Neuronal stem cell (in vitro differentiated cells): ENCODE measurements at places on chromosomes 7 and 10.
A peak's percentile ranks its signal among the peaks of the same experiment; 100 is the strongest.

DNA sequence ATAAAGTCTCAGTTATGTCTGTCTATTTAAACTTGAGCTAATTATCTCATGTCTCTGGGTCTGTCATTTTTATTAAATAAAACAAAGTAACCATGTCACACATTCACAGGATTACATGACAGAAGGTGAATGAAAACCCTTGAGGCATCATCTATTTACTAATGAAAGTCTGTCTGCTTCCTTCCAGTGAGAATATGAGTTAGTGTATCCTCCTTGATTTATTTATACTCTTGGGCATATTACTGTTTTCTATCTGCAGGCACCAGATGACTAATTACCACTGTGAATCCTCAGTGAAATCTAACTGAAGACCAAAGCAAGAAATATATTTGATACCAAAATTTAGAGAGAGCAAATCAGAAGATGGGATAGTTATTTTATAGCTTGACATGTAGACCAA lies 163.7 kb downstream of the CDC14C start:
- H3K36me3 ChIP-seq: no peaks in the 10 kb centered on the region
- no peaks in the 10 kb centered on the region for H3K27me3 ChIP-seq
- no peak for DNase-seq

DNA sequence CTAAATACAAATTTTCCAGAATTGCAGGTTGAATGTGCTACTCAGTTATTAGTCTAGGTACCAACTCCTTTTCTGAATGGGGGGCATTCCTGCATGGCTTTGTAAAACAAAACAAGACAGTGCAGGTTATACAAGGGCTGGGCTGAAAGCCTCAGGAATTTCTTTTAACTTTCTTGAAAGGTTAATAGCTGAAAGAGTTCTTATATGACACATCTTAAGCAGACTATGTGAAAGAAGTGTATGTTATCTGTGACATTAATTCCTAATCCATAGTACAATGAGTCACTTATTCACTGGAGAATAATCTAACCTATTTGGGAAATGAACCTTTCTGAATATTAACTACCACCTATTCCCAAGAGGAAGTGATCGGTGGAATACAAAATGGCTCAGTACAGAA lies 115.6 kb upstream of the FAM133B start:
- DNase-seq: no peak
- no peaks in the 10 kb centered on the region for H3K36me3 ChIP-seq
- H3K27ac ChIP-seq: no peak overlapping the region
- no peaks in the 10 kb centered on the region for H3K4me1 ChIP-seq
- H3K27me3 ChIP-seq: no peaks in the 10 kb centered on the region
- no peak overlapping the region for H3K4me3 ChIP-seq

- no peaks in the 10 kb centered on the region for H3K36me3 ChIP-seq
- no peak overlapping the region for H3K27ac ChIP-seq
- no peak for DNase-seq
- no peaks in the 10 kb centered on the region for H3K27me3 ChIP-seq
These were observed 166.1 kb upstream of the TCERG1L start for GRCh38 chr10:131477457-131478121.

DNA sequence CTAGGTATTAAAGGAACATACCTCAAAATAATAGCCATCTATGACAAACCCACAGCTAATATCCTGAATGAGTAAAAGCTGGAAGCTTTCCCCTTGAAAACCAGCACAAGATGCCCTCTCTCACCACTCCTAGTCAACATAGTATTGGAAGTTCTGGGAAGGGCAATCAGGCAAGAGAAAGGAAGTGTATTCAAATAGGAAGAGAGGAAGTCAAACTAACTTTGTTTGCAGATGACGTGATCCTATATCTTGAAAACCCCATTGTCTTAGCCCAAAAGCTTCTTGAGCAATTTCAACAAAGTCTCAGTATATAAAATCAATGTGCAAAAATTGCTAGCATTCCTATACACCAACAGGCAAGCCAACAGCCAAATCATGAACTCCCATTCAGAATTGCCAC lies 131.3 kb downstream of the FANK1 start:
- no peaks in the 10 kb centered on the region for H3K27me3 ChIP-seq
- DNase-seq: no peak

DNA sequence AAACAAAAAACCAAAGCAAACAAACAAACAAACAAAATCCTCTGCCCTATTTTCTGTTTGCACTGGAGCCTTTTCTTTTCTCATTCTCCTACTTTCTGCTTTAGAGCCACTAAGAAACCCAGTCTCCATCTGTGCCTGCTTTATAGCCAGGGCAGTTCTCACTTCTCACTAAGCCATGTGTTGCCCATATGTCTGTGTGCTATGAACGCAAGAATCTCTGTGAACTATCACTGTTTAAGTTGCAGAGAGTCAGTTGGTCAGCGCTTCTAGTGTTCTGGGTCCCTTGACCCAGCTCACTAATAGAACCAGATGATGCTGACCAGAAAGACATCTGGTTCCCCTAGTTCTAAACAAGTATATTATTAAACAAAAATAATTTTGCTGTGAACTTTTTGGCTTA lies 81.4 kb downstream of the FAM185A start:
- H3K27me3 ChIP-seq: no peaks in the 10 kb centered on the region
- H3K4me3 ChIP-seq: no peak overlapping the region
- H3K4me1 ChIP-seq: no peaks in the 10 kb centered on the region
- no peak for DNase-seq
- H3K27ac ChIP-seq: no peak overlapping the region

- no peak overlapping the region for H3K27ac ChIP-seq
- no peak overlapping the region for H3K4me3 ChIP-seq
- H3K4me1 ChIP-seq: no peaks in the 10 kb centered on the region
- H3K36me3 ChIP-seq: no peaks in the 10 kb centered on the region
These were observed 19.1 kb upstream of the AKR1B1 start for GRCh38 chr7:134477954-134478353.

DNA sequence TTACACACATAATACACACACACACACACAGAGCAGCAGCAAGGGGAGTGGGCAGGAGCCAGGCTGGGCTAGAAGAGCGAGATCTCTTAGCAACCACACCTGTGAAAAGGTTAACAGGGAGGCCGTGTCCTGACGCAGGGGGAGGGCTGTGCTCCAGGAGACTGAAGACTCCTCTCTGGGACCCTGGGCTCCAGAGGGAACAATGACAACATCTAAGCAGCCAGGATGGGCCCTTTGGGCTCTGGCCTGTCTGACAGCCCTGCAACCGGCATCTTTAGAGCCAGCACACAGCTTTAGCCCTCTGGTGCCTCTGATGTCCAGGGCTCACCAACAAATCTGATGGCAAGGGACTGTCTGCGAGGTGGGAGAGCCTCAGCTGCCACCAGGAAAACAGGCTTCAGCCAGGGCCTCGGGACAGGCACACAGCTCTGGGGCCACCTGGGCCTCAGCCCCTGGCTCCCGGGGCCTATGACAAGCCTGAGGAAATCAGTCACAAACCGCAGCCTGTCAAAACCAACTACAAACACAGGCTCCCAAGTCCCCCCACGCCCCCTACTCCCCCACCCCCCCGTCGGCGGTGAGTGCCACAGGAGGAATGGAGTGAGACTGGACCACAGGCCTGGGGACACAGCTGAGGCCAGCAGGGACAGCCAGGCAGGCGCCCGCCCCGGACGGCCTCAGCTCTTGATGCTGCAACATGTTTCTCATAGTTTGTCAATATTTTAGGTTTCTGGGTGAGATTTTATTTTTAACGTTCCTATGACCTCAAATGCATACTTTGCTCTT lies 102.8 kb downstream of the TNS3 start:
- no peaks in the 10 kb centered on the region for H3K27me3 ChIP-seq
- no peak overlapping the region for H3K4me3 ChIP-seq
- DNase-seq: no peak
- H3K4me1 ChIP-seq: peaks cover 20% of the 10 kb centered on the region

GRCh38 chr10:4851176-4851575 lies 25.2 kb downstream of the AKR1E2 start:
- no peak overlapping the region for H3K4me3 ChIP-seq
- H3K27ac ChIP-seq: no peak overlapping the region
- no peaks in the 10 kb centered on the region for H3K36me3 ChIP-seq
- no peak for DNase-seq
- H3K27me3 ChIP-seq: no peaks in the 10 kb centered on the region
- H3K4me1 ChIP-seq: no peaks in the 10 kb centered on the region

GRCh38 chr10:29011516-29011915 lies 277.4 kb upstream of the LYZL1 start:
- no peak overlapping the region for H3K27ac ChIP-seq
- no peaks in the 10 kb centered on the region for H3K36me3 ChIP-seq
- no peaks in the 10 kb centered on the region for H3K27me3 ChIP-seq
- no peak for DNase-seq
- no peaks in the 10 kb centered on the region for H3K4me1 ChIP-seq
- H3K4me3 ChIP-seq: no peak overlapping the region

DNA sequence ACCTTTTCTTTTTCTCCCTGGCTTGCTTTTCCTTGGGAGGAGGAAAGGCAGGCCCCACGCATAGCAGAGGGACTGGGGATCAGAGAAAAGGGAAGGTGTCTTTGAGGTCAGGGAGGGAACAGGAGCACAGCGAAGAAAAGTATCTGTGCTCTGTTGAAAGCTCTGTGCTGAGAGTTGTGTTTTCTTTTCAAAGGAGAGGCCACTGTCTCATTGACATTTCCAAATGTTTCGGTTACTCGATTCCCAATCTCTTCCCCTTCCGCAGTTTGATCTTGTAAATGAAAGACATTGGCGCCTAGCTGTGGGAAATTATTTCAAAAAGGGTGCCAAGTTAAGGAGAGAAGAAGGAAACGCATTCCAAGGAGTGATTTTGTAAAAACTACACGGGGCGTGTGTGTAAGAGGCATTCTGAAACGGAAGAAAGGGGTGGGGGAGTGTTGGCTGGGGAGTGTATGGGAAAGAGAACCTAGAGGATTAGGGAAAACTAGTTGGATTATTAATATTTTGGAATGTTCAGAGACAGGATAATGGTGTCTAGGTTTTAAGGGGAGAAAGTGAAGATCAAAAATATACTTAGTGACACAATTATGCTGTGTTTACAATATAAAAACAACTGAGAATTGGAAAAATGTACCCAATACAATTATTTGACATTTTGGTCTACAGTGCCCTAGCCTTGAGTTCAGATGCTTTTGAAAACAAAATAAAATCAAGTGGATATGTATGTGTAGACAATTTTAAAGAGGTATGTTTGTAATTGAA lies 708 bp downstream of the KLHDC10 start:
- no peak for DNase-seq
- H3K27ac ChIP-seq: no peak overlapping the region
- peaks cover 6% of the 10 kb centered on the region for H3K4me1 ChIP-seq
- peak overlapping the region; percentile 97 for H3K4me3 ChIP-seq
- no peaks in the 10 kb centered on the region for H3K36me3 ChIP-seq

DNA sequence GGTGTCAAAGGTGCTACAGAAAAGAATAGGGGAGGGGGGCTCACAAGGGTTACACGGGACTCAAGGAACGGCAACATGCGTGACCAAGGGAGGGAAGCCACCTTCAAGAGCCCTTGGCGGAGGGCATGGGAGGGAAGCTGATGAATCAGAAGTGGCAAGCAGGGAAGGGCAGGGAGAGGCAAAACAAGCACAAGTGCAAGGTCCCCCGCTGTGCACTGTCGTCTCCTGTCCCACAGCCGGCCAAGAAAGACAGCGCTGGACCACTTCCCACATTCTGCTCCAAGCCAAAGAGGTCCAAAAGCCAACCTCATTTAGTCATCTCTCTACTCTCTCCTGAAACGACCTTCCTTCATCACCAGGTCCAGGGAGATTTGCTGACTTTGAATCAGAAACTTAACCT lies 102.7 kb downstream of the CALN1 start:
- peaks cover 2% of the 10 kb centered on the region for H3K4me1 ChIP-seq
- no peaks in the 10 kb centered on the region for H3K36me3 ChIP-seq

DNA sequence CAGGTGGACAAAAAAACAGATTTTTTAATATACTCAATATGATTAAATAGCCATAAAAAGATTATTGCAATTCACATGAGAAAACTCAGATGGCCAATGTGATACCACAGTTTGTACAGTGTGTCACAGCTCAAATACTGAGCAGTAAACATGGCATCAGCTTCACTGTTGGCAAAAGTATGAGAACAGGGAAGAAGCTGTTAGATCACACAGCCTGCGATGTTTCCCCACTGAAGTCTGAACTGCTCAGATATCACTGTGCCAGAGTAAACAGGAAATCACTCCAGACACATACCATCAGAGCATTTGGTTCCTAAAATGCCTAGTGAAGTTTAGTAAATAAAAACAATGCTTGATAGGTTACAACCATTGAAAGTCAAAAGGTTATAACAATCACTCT lies 347.8 kb downstream of the ETV1 start:
- no peaks in the 10 kb centered on the region for H3K4me1 ChIP-seq
- H3K27ac ChIP-seq: no peak overlapping the region
- DNase-seq: no peak
- H3K36me3 ChIP-seq: no peaks in the 10 kb centered on the region
- H3K27me3 ChIP-seq: no peaks in the 10 kb centered on the region
- H3K4me3 ChIP-seq: no peak overlapping the region

DNA sequence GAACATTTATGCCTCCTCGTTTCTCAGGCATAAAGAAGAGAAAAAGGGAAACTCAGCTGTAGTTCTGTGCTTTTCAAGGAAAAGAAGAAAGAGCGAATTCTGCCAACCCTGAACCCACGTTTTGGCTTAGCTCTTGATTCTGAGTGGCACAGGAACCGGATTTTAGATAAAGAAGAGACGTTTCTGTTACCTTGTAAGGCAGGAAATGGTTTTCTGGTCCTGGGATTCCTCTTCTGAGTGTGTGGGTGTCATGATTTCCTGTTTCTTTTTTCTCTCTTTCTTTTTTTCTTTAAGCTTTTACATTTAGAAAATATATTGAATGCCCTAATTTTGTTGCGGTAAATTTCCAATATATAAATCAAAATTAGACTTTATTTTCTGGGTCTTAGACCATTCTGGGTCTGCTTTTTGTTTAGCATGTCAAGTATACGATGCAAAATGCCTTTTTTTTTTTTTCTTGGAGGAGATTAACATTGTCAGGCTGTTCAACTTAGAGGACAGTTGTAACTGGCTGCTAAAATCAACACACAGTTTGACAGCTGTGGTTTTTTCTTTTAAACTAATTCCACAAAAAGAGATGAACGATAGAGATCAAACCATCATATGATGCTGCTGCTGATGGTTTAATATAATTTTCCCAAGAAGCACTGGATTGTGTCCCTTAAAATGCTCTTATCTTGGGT lies 190.8 kb downstream of the GATA3 start:
- DNase-seq: no peak
- no peak overlapping the region for H3K4me3 ChIP-seq
- no peaks in the 10 kb centered on the region for H3K4me1 ChIP-seq
- H3K27me3 ChIP-seq: no peaks in the 10 kb centered on the region

- H3K36me3 ChIP-seq: no peaks in the 10 kb centered on the region
- H3K27me3 ChIP-seq: no peaks in the 10 kb centered on the region
- H3K4me3 ChIP-seq: no peak overlapping the region
- H3K4me1 ChIP-seq: no peaks in the 10 kb centered on the region
- DNase-seq: no peak
These were observed 411.3 kb upstream of the SEMA3C start for GRCh38 chr7:81330108-81330507.

- no peak overlapping the region for H3K4me3 ChIP-seq
- no peaks in the 10 kb centered on the region for H3K27me3 ChIP-seq
- no peaks in the 10 kb centered on the region for H3K36me3 ChIP-seq
- peak; percentile 33 for DNase-seq
These were observed 35.5 kb downstream of the CAV1 start for GRCh38 chr7:116560021-116560970.

- peaks cover 8% of the 10 kb centered on the region for H3K4me1 ChIP-seq
- peak; percentile 17 for DNase-seq
- no peak overlapping the region for H3K4me3 ChIP-seq
- H3K27me3 ChIP-seq: no peaks in the 10 kb centered on the region
- peak overlapping the region; percentile 77 for H3K27ac ChIP-seq
- peaks cover 72% of the 10 kb centered on the region for H3K36me3 ChIP-seq
These were observed 16.2 kb downstream of the PFKFB3 start for GRCh38 chr10:6218692-6219493.

- no peaks in the 10 kb centered on the region for H3K36me3 ChIP-seq
- no peak for DNase-seq
- H3K27me3 ChIP-seq: no peaks in the 10 kb centered on the region
- no peaks in the 10 kb centered on the region for H3K4me1 ChIP-seq
These were observed 251.2 kb upstream of the MDFIC start for GRCh38 chr7:114670676-114671075.
